ENCODE measurements at places on chromosomes 2 and 18.

DNA sequence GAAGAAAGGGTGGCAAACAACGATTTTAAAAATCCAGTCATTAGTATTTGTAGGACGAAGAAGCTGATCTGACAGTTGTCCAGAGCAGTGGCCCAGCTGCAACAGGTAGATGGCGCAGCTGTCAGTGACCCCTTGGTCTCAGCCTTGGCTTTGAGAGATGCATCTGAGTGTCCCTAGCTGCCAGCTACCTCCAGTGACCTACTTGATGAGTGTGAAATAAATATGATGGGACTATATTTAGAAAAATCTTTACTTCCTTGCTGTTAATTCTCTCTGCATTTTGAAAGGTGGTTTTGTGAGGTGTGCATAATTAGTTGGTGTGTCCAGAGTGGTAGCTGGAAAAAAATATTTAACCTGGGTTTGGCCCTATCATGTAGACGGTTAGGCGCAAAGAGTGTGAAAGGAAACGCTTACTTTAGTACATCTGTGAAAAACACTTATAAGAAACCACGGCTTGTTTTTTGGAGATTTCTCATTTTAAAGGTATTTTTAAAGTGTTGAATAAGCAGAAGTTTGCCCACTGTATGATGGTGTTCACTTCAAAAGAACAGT lies 963 bp downstream of the INPP1 start:
- no peak for DNase-seq

GRCh38 chr2:43041173-43041591 lies 185.2 kb downstream of the ZFP36L2 start:
- no peak for DNase-seq

DNA sequence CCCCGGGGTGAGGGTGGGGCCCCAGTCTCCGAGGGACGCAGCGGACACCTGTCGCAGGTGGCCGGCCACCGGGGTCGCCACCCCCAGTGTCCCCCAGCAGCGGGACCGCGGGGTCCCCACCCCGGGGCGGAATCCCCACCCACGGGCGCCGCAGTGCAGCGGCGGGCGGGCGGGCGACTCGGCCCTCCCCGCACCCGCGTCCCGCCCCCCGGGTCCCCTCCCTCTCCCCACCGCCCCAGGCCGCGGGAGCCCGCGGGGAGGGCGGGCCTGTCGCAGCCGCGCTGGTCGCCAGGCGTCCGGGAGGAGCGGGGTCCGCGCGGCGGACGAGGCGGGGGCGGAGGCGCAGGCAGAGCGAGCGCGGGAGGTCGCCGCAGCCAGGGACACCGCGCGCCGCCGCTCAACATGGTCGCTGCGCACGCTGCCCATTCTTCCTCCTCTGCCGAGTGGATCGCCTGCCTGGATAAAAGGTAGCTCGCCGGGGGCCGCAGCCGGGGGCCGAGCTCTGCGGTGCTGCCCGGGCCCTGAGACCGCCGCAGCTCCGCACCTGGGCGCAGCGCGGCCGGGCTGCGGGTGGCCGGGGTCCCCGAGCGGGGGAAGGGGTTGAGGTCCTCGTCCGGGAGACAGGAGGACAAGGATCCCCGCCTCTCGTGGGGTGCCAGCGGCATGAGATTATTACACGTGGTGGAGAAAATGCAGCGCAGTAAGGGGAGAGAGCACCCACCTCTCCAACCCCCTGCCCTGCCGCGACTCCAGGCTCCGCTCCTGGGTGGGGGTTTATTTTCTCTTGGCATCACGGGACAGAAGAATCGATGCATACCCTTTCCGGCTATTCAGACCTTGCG lies at the start of gene RAPGEF4:
RAPGEF4 (plus strand) TSS at position 264 of the 842 bp plus-strand sequence; CDS start at position 403, 139 bp downstream.
- DNase-seq = no peak

- DNase-seq = no peak
Observed at GRCh38 chr2:105373895-105374401, 24.9 kb downstream of the FHL2 start.

- no peak for DNase-seq
Observed at GRCh38 chr2:207763303-207763917, 6.3 kb downstream of the FZD5 start.

DNA sequence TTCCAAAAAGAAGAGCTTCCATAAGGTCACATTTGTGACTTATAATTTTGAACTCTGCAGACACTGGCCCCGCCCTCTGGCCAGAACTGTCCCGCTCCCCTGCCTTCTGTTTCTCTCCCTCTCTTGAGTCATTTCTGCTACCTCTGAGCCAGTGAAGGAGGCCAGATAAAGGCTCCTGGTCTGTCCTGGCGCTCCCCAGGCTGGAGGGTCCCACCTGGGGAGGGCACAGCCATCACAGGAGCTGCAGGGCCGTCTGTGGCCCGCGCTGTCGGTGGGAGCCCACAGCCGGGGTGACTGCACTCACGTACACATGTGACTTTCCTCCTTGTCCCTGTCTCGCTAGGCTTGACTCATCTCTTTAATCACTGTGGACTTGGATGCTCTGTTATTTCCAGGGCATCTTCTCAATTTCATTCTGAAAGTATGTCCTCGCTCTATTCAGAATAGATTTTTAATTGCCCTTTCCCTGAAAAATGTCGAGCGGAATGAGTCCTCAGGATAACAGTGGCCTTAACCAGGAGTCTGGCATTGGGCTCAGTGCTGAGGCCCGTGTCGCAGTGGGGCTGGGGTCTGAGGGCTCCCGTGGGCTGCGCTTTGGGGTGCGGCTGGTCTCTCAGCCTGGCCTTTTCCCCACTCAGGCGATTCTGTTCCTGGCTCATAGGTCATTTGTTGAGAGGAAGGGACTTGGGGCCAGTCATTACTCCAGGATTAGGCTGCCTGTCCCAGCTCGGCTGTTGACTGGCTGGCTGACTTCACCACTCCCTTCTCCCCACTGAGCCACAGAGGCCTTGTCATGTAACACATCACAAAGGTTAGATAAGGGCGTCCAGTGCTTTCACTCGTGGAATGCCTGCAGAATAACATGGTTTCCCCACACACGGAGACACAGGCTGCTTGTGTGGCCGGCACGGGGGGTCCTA lies 34.5 kb downstream of the KLHL29 start:
- no peak for DNase-seq
